ENCODE measurements at places on chromosomes 1 and 21.

DNA sequence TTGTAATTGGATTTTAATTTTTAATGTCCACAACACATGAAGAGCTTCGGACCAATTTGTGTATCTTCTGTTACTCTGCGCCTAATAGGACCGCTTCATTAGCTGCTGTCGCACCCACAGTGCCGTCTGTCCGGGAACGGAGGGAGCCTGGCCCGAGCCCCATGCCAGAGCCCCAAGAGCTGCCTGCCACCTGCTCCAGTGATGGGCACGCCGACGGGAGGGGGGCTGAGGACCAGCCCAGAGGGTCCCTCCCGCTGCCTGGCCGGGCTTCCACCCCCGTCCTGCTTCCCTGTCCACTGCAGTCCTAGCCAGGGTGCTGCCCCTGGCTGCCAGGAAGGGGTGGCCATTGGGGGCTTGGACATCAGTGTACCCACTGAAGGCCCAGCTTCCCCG, 30.3 kb upstream of the PLCH2 start:
- DNase-seq: no peak

- DNase-seq: no peak
Measured at GRCh38 chr1:109793089-109793485, 29.4 kb upstream of the EPS8L3 start.

GRCh38 chr1:47687631-47688460, 250.0 kb downstream of the FOXD2 start:
- DNase-seq: no peak

GRCh38 chr1:154767315-154768240, 102.5 kb downstream of the KCNN3 start:
- no peak for DNase-seq

DNA sequence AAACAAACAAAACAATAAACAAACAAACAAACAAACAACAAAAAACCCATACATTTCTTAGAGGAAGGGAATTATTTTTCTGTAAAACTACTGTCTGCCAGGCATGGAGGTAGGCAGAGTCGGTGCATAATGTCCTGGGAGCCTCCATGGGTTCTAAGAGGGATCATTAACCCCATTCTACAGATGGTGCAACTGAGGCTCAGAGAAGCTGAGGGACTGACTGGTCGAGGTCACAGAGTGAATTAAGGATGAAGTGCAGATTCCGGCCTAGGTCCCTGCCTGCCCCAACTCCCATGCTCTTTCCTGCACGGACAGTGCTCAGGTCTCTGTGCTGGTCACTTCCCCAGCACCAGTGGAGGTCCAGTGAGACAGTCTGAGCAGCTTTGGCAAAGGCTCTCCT, 15.8 kb upstream of the WNT4 start:
- no peak for DNase-seq

DNA sequence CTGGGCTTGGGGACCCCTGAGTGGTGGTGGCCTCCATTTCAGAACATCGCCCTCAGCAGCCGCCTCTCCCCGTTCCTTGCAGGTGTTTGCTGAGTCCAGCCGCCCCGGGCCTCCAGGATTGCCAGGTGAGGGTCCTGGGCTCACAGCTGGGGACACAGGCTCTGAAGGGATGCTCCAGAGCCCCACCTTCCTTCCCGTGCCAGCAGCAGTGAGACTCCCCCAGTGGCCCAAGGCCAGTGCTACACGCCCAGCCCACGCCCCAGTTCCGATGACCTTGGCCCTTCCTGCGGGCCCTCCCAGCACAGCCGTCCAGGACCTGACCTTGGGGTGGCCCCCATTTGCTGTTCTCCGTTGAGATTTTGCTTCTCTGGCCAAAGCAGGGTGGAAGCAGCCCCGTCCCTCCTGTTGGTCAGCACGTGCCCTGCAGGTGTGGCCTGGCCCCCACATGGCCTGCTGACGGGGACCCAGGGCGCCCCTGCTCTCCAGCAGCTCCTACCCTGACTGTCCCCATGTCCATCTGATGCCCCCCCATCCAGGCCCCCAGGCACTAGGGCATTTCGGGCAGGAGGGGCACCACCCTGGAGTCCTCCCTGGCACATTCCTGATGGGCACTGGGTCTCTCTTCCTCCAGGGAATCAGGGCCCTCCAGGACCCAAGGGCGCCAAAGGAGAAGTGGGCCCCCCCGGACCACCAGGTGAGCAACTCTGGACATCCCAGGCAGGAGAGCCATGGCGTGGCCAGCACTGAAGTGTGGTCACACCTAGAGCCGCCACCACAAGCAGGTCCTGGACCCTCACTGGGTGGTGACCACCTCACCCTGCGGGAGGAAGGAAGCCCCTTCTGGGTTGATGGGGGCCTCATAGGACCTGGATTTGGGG, 45.0 kb downstream of the SLC19A1 start:
- DNase-seq: no peak

- peak; percentile 48 for DNase-seq
Measured at GRCh38 chr1:179314928-179315327, 21.3 kb downstream of the SOAT1 start.

DNA sequence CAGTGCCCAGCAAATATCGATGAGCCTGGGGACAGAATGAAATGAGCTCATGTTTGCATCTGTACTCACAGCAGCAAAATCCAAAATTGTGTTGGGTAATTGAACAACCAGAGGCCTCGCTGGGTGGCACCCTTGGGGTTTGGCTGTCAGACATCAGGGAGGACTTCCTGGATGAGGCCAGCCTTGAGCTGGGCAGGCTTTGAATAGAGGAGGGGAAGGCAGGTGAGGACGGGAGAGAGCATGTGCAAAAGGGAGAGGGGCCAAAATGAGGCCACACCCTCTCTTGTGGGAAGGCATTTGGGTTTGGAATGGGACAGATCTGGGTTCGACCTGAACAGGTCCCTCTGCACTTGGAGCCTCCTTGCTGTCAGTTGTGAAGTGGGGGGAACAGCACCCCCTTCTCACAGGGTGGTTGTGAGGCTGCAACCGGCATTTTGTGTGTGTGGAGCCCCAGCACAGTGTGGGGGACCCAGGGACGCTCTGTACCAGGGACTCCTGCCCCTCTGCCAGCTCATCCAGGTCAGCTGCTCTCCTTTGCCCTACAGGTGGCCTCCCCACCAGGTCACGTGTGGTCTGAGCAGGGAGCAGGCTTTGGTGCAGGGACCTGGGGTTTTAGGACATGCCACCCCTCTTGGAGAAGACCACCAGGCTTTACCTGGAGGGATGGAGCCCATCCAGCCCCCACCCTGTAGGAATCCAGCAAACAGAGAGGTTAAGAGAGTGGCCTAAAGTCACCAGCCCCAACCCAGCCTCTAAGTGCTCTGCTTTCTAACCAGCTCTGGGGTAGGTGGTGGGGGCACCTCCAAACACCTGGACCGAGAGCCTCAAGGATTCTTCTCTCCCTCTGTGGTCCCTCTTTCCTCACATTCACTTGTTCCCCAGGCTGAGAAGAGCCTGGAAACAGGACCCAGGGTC, 521.8 kb downstream of the PTPRU start:
- DNase-seq: no peak

DNA sequence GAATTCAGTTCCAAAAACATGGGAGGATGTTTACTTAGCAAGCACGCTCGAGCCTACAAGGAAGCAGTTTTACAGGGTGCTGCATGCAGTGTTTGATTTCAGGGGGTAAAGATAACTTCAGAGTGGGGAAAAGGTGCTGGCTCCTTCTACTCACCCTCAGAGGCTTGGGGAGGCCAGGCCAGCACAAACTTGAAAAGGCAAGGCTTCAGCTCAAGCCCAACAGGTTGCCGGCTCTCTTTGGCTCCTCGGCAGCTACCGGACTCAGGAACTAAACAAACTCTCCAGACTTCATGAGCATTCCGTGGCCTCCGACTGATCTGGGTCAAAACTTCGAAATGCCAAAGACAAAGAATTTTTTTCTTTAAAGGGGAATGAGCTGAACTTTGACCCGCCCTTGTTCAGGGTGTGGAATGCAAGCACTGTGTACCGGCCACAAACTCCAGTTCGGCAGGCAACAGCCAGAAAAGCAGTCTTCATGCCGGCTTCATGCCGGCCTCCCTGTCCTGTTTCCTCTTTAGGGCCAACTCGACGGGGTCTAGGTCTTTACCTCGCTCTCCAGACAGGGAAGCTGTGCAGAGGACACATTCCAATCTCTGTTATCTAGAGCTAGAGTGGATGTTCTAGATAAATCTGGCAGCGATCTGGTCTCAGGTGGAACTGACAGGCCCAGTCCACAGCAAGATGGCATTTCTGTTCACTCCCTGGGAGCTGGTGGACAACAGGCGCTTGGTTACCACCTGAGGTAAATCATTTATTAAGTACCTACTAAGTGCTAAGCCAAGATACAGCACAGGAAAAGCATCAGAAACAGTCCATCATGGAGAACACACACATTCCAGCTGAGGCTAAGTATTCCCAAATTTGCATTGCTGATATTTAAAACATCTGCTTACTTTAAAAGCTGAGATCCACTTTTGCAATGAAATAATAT, 75.0 kb downstream of the CD46 start:
- DNase-seq: no peak

GRCh38 chr1:23383577-23384311, 14.1 kb upstream of the ZNF436 start:
- DNase-seq: no peak

GRCh38 chr1:8004803-8005573, 21.1 kb downstream of the ERRFI1 start:
- peak; percentile 77 for DNase-seq

DNA sequence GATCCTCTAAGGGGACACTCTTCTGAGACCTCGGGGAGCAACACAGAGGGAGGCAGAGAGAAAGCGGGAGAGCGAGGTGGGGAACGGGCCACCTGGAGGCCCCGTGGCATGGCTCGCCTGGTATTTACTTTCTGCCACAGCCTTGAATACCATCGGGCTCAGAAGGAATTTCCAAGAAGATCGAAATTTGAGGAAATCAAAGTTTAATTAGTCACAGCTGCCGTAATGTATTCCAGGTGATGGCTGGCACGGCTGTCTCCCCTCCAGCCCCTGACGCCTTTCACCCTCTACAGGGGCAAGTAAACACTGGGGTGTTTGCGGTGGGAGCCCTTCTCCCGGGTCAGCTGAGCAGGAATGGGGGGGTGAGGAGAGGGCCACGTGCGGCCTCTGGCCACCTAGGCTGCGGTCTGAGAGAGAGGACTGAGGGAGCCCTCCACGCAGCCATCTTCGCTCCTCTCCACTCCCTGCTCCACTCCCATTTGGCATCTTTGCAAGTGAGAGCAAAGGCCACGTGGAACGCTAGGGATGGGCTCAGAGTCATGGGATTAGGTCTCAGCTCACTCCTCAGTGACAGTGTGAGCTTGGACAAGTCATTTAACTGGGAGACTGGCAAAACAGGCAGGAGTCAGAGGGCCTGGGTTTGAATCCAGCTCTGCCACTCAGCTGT, 125.2 kb downstream of the SYF2 start:
- no peak for DNase-seq

DNA sequence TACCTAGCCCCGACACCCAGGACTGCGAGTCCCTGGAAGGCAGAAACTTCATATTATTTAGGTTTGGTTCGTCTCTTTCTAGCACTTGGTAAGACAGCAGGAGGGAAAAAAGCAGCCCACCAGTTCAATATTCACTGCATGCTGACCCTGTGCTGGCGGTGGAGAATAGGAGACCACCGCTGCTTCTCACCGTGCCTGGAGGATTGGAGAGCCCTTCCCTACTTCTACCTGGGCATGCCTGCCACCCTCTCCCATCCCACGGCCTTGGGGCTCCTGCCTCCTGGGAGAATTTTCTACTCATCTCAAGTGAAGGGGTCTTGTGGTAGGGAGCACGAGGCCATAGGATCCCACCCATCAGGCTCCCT, 5.4 kb downstream of the MTHFR start:
- no peak for DNase-seq

GRCh38 chr1:218634212-218634611, 289.1 kb downstream of the TGFB2 start:
- DNase-seq: no peak

GRCh38 chr1:23699280-23700179, 7.9 kb downstream of the RPL11 start:
- no peak for DNase-seq

DNA sequence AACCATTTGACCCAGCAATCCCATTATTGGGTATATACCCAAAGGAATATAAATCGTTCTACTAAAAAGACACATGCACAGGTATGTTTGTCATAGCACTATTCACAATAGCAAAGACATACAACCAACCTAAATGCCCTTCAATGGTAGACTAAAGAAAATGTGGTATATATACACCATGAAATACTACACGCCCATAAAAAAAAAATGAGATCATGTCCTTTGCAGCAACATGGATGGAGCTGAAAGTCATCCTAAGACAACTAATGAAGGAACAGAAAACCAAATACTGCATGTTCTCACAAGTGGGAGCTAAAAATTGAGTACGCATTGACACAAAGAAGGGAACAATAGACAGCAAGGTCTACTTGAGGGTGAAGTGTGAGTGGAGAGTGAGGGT, 72.0 kb downstream of the EIF4G3 start:
- no peak for DNase-seq

GRCh38 chr1:11787251-11787803, 18.4 kb downstream of the MTHFR start:
- no peak for DNase-seq

- no peak for DNase-seq
Measured at GRCh38 chr1:163258181-163258580, 55.5 kb upstream of the RGS5 start.

DNA sequence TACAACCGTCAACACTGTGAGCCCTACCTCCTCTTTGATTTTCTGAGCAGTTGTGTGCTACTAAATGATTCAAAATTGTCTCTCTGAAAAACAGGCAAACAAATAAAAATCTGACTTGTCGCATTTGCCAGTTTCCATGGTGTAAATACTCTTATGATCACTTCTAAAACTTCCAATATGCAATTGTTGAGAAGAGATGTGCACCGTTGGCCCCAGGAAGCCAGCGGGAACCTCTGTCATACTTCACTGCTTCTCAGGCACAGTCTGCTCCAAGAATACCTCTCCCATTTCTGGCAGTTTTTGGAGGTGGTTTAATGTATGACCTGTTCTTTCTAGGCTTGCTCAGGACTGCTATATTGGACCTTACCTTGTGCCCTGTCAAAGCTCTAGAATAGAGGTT, 196.0 kb upstream of the NCAM2 start:
- no peak for DNase-seq

DNA sequence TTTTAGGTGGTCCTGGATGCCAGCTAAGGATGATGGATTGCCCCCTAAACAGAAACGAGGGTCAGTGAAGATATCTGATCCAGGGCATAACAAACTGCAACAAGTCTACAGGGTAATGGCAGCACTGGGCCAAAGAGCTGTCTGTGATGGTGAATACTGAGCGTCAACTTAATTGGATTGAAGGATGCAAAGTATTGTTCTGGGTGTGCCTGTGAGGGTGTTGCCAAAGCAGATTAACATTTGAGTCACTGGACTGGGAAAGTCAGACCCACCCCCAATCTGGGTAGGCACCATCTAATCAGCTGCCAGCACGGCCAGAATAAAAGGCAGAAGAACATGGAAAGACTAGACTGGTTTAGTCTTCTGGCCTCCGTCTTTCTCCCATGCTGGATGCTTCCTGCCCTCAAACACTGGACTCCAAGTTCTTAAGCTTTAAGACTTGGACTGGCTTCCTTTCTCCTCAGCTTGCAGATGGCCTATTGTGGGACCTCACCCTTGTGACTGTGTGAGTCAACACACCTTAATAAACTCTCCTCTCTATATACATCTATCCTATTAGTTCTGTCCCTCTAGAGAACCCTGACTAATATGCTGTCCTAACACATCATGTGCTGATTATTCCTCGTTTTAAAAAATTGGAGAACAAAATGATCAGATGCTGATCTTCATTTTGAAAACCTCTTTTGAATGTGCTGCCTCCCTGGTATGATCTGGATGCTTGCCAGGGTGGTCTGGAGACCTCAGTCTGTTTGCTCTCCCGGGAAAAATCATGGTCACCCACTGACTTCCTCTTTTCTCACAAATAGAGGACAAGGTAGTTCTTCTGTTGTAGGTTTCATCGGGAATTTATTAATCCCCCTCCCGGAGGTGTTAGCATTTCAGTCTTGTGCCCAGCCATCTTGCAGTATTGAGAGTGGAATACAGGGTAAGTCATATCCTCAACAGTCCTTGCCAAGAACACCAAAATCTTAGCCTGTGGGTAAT, 234.7 kb downstream of the SETD4 start:
- DNase-seq: no peak
